ENCODE measurements at places on chromosomes 6 and 20.

GRCh38 chr6:105884011-105884410, 202.1 kb upstream of the PRDM1 start:
- no peak for DNase-seq

DNA sequence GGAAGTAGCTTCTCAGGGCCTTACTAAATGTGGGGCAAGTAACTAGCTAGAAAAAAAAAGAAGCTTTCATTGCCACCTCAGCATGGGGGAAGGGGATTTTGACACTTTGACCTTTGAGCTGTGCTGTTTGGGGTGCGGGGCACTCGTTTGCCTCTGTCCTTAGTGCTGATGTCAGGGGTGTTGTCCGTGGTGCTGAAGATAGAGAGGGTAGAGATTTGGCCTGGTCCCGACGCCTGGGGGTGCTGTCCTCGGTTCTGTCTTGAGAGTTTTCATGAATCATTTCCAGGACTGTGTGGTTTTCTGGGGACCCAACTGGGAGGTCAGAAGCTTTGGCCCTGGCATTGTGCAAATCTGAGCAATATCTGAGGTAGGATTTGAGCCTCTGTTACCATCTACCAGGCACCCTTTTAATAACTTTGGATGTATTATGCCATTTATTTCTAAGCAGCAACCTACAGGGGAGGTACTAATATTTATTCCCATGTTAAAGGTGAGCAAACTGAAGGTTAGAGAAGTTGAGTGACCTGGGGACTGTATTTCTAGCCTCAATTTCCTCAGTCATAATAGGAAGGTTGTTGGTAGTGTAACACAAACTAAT, 78.0 kb downstream of the DLGAP4 start:
- DNase-seq = no peak

DNA sequence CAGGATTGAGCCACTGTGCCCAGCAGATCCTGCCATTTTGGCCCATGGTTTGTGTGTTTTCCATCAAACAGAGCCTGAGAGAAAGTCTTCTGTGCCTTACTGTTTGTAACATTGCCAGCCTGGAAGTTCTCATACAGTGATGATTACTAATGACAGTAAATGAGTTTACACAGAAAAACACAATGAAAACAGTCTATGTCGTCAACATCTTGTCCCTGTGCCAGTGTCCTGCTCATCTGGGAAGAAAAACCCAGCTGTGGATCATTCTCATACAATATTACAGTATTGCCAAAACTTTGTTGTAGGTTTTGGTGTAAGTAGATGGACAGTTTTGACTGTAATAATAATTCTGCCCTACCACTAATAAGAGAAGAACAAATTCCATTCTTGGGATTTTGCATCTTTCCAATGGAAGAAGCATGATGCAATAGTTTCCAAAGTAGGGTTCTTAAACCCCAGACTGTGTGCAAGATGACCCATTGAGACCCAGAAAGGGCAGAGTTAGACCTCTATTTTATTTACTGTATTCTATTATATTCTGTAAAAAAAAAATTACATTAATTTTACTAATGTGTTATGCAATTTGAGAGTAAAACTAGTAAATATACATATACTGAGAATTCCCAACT, 135.0 kb upstream of the JARID2 start:
- no peak for DNase-seq

GRCh38 chr20:38537176-38537575, 43.8 kb upstream of the ADIG start:
- no peak for DNase-seq

DNA sequence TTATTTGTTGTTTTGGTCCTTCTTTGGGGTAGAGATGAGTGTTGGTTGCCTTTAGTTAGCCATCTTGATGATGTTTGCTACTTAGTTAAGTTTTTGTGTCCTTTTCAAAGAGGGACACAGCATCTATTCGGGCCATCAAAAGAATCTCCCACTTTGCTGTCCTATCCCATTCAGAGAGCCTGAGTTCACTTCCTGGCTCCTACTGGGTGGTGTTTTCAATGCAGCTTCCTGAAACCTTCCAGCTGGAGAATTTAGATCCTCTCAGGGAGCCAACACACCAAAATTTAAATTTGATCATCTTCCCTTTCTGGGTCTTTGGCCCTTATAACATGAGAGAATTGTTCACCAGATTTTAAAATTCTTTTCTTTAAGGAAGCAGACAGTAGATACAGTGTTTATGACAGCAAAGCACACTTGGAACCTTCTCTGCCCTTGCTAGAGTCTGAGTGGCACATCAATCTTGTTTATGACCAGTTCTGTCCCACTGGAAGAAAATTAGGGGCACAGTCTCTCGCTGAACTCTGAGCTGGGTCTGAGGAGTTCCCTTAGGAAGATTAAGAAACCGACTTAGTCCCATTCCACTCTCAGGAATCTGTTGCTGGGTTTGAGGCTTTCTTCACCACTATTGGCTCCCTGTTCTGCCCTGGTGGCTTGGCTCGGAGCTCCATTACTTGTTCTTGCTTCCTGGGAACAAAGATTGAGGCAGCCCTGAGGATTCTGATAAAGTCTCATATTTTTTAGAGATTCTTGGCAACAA, 115.5 kb downstream of the CCDC170 start:
- DNase-seq = no peak

DNA sequence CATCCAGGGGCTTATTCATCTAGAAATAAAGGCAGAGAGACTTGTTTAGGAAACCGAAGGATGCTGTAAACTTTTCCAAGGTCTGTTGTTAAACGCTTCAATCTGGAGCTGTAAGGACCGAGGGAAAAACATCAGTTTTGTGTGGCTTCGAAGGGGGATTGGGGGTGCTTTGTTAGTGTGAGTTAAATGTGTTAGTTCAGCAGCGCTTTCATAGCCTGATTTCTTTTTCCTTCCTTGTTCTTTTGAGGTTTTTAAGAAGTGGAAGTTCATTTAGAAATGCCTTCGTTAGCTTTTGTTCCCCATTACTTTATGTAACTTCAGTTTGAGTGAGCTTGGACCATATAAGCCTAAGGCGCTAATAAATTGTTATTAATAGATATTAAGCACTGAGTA, 1.5 kb downstream of the ANKS1A start:
- DNase-seq = no peak

DNA sequence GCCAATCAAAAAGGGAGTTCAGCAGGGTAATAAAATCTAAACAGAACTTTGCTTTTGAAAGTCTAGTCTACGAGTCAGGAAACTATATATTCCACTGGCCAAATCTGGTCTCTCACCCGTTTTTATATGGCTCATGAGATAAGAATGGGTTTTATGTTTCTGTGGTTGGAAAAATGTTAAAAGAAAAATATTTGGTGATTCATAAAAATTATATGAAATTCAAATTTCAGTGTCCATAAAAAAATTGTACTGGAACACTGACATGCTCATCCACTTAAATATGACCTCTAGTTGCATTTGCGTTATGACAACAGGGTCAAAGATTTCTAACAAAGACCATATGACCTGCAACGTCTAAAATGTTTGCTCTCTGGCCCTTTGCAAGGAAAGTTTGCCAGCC, 22.3 kb upstream of the LAMP5 start:
- DNase-seq = no peak

DNA sequence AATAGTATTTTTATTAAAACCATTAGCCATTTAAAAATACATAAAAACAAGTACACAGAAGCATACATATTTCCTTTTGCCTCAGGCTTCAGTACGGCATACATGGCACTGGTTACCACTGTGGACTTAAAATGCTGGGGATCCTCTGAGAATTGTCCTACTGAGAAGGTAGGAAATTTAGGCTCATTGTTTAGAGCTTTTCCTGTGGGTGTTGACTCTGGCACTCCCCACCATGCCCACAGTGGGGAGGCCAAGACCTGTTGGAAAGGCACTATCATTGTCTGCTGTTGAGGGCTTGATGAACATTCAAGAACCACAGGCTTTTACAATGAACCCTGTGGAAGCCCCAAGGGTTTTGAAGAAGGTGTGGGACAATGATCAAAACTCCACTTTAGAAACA, 473.4 kb downstream of the BTBD3 start:
- no peak for DNase-seq
